Stimulated activated CD4-positive, alpha-beta T cell treated with anti-CD3 and anti-CD28 coated beads, Interleukin-15, amount 100 ng/mL, for 1 hour (primary cell): ENCODE measurements at places on chromosomes 2 and 18.

DNA sequence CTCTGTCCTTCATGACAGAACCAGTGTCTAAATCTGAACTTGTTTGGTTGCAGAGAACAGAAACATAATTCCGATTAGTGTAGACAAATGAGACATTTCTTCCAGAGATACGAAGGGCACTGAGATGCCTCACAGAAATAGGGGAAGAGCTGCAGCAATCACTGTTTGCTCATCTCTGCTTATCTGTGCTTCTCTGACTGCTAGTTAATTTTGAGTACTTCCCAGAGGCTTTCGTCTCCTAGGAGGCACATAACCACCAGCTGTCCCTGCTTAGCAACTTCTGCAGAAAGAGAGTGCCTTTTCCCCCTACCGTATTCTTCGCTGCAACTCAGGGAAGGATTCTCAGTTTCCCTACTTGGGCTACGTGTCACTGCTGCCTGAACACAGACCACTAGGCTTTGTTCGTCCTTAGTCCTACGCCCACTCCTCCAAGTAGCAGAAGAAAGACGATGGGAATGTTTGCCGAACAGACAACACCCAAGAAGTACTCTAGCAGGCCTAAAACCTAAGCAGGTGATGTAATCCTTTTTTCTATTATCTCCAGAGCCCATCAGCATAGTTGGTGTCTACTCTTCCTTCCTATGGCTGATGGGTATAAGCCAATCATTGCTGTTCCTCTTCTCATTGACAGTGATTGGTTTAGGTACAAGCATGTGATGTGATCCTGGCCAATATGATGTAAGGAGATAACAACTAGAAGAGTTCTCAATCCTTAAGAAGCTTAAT is 63.6 kb downstream of the TNP1 start:
- no peak for DNase-seq

GRCh38 chr2:228417956-228418355 is 236.5 kb upstream of the SPHKAP start:
- DNase-seq = no peak

- no peak for DNase-seq
These were observed 144.5 kb downstream of the RAD51AP2 start for GRCh38 chr2:17373741-17374140.

- DNase-seq = no peak
These were observed 11.2 kb upstream of the NABP1 start for GRCh38 chr2:191666732-191667131.

GRCh38 chr2:168920504-168921157 is 19.5 kb downstream of the G6PC2 start:
- no peak for DNase-seq

GRCh38 chr2:43225093-43225787 is 1.2 kb downstream of the ZFP36L2 start:
- peak; percentile 49 for DNase-seq

DNA sequence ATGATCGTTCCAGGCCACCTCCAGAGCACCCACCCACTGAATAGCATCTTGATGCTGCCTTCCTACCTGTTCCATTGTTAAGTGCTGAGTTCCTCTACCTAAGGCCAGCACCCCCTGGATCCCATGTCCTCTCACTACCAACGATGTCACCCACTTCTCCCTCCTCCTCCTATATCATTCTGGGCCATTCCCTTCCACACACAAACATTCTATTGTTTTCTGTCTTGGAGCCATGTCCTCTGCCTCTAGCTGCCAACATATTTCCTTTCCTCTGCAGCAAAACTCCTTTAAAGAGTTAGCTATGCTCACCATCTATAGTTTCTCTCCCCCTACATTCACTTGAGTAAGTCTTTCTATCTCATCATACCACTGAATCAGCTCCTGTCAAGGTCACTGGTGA is 64.0 kb upstream of the ACKR3 start:
- no peak for DNase-seq

DNA sequence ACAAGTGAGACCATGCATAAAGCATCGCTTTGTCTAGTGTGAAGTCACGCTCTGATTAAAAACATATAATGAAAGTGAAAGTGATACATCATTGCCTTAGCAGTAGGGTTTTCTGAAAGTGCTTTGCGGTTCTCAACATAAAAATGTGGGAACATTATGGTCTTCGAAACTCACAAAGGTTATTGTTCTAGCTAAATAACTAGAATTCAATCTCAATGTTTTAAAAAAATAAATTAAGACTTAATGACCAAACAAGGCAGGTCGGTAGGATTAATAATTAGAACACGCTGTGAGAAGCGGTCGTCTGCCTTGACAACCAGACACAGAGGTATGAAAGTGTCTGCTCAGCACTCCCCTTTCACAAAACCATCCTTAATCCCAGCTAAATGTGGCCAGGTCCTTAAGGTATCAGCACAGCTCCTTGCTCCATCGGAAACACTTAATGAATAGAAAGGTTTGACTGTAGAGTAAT is 42.2 kb downstream of the KLHL14 start:
- DNase-seq = no peak
